Stimulated activated CD4-positive, alpha-beta T cell treated with anti-CD3 and anti-CD28 coated beads, Interleukin-4, amount 100 ng/mL, for 1 hour (primary cell): ENCODE measurements at places on chromosomes 1 and 21.
A peak's percentile ranks its signal among the peaks of the same experiment; 100 is the strongest.

GRCh38 chr1:7810395-7810794 is 26.3 kb downstream of the PER3 start:
- DNase-seq, result peak; percentile 13

DNA sequence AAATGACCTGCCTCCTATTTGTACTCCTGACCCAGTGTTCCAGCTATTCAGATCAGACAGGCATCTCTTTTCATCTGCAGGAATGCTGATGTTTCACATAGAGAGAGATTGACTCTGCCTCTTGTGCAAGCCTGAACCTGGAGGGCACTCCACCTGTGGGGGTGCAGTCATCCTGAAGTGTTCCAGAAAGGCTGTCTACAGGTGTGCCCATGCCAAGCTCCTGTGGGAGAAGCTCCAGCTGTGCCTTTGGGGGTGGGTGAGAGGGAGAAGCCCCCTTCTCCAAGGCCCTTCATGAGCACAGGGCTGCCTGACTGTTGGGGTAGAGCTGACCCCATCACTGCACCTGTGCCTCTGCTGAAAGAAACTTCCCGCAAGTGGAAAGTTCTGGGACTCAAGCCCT is 22.8 kb downstream of the IFI44 start:
- no peak for DNase-seq

DNA sequence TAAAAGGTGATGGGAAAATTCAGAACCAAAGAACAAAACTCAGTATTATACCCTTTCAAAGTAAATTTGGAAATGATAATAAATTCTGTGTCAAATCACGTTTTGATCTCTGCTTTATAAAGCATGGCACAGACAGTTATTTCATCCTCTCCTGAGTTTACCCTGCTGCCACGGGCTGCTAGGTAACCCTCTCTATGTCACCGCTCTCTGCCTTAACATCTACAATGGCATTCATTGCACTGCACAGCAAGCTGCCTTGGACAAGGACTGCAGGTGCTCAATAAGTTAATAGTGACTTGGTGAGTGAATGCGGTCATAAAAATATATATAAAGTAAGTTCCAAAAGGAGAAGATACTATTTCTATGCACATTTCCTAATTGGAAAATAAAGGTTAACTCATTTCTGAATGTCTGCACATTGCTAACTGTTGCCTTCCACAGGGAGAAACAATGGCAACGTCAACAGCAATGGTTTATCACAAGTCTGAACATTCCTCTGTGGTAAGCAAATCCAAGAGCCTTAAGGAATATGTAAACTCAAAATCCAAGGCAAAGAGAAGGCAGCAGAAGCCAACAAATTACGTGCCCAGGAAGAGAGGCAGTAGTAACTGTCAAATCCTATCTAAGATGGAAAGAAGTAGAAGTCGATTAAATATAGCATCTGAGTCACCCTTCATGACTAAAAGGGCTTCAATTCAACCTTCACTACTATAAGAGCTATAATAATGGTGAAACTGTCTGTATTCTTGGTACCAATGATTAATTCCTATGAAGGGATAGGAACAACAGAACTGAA is 19.4 kb downstream of the FYB2 start:
- no peak for DNase-seq

DNA sequence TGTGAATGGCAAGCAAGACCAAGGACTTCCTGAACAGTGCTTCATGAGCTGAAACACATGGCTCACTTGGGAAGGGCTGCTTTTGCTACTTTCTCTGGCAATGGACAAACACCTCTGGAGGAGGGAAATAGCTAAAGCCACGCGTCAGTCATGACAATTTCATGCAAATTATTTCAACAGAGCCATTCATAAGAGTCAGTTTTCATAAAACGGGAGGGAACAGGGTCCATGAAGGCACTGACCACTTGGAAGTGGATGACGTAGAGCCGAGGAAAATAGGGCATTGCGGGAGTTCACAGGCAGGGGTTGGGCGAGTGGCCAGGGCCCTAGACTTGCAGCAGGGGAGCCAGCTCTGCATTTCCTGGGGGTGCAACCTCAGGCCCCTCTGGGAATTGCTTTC is 43.9 kb downstream of the SDC3 start:
- DNase-seq, result no peak

- DNase-seq, result no peak
Measured at GRCh38 chr1:7783178-7783711, 846 bp upstream of the PER3 start.

- DNase-seq, result no peak
Measured at GRCh38 chr1:98989556-98989907, 15.1 kb downstream of the PLPPR5 start.

DNA sequence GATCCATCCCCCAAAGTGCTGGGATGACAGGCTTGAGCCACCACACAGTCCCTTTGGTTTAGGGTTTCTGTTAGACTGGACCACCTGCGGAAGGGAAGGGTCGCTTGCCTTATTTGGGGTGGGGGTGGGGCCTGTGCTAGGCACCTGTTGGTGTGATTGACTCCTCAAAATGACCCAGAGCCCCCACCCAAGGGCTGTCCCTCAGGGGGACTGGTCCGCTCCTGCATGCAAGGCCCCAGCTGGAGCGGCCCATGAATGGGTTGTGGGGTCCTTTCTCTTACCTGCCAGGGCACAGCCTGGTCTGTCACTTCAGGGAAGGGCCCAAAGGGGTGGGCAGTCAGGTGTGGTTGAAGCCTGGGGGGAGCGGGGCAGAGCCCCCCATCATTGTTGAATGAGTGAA is 1.8 kb upstream of the CSTB start:
- no peak for DNase-seq

- DNase-seq, result no peak
Measured at GRCh38 chr1:223126741-223127140, 16.3 kb downstream of the TLR5 start.

DNA sequence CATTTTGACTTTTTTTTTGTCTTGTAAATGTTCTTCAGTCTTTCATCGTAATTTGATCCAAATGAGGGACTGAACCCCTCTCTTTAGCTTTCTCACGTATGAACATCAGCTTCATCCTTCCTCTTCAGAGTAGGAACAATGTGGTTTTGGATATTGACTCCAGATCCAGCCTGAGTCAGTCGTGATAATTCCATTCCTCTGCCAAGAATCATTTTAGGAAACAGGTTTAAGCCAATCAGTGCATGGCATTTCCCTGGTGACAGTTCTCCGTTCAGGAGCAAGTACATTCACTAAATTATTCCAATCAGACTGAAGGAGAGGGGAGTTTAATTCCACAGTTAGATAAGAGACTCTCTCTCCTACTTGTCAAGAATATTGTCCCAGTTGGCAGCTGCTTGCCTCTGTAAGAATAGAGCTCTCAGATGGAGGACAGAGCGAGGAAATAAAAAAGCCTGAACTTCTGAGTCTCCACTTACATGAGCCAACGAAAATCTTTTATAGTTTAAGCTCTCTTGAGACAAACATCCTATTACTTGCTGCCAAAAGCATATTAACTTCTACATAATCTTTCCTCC is 18.6 kb downstream of the RHOU start:
- DNase-seq, result no peak

DNA sequence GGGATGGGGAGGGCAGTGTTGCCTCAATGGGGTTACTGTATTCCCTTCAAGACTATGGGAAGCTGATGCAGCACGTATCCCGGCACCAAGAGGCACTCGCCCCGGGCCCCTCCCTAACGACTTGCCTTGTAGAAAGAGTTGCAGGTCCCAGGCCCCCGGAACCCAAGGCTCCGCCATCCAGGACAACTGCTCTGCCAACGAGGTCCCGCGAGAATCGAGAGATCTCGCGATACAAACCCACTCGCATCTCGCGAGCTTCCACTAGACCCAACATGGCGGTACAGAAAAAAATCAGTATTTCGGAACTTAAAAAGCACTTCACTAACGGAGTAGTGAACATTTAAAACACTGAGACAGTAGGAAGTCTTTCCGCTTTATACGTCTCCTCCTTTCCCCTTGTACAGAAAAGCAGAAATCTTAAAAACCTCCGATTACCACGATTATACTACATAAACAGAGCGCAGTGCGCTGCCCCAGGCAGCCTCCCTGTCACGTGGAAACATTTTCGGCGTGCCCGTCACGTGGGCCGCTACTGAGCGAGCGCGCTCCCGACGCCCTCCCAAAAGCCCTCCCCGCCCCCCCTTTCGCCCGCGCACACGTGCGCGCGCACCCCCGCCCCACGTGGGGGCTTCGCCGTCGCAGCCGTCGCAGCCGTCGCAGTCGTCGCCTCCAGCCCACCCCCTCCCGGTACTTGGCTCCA is at the start of gene ZZZ3:
Gene ZZZ3, minus strand, starts transcription at position 199 of the 700 bp plus-strand sequence. CDS start 49,304 bp downstream, outside the sequence.
- DNase-seq, result peak; percentile 90

DNA sequence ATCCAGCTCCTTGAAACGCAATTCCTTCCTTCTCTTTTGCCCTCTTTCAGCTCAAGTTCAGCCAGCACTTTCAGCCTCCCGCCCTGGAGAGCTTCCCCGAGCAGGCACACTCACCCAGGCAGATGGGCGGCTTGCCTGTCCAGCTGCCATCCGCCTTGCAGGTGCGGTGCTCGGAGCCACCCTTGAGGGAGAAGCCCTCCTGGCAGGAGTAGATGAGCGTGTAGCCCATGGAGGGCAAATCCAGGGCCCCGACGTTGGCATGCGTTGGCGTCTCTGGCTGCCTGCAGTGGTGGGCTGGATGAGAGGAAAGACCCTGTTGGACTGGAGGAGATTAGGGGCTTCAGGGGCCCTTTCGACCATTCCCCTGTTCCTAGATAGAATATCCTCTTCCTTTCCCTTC is 60.5 kb downstream of the ZSCAN20 start:
- DNase-seq, result no peak

GRCh38 chr1:216721863-216722262 is 1.4 kb downstream of the ESRRG start:
- DNase-seq, result no peak

DNA sequence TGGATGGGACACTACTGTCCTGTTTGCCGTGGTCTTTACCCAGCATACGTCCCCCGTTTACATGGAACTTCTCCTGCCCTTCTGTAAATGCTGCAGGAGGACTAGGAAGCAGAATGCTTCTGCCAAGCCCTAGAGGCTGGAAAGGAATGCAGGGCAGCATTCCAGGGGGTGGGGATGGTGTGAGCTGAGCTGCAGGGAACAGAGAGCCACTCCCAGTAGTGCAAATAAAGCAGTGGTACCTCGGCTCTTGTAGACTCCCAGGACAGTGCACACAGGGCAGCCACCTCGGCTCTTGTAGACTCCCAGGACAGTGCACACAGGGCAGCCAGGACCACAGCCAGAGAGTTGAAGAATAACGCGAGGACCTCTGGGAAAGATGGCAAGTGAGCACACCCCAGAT is 35.4 kb downstream of the PTPRU start:
- DNase-seq, result no peak

- DNase-seq, result no peak
Measured at GRCh38 chr21:19508844-19509243, 1105.3 kb upstream of the TMPRSS15 start.

- DNase-seq, result no peak
Measured at GRCh38 chr1:166843769-166844596, 4.7 kb downstream of the POGK start.

DNA sequence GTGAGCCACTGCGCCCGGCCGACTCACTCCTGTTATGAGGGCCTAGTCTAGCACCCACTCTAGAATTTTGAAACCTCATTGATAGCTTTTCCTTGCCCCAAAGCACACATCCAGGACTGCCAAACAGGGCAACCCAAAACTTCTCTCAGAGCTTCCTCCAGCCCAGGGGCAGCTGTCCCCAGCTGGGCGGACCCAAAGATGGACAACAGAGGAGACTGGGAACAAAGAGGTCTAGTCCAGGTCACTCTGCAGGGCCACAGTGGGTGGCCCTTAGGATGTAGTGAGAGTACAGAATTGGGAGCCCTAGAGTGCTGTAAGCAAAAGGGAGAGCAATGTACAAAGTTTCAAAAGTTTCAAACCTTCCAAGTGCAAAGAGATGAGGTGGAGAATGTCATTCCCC is 1.2 kb downstream of the CD34 start:
- DNase-seq, result no peak

GRCh38 chr1:174224641-174225040 is 65.3 kb downstream of the RABGAP1L start:
- DNase-seq, result no peak

DNA sequence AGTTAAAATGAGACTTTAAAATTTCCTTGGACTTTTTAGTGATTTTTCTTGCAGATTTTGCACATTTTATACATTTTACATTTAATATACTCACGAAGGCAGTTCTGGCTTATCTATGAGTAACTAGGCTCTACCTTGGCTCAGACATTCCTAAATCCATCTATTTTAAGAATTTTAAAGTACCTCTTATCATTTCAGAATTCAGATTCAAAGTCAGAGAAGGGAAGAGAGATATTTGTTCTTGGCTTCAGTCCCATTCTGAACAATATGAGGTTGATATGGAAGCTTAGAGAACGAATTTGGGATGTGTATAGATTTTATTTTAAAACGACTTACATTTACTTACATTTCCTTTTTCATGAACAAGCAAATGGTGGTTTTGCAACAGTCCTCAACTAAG is 230.2 kb downstream of the LMO4 start:
- DNase-seq, result no peak

- DNase-seq, result no peak
Measured at GRCh38 chr1:107552781-107553180, 411.9 kb downstream of the NTNG1 start.
